ENCODE measurements at places on chromosomes 4 and X.

- DNase-seq, result no peak
Observed at GRCh38 chr4:3527914-3528876, 4.0 kb downstream of the LRPAP1 start.

DNA sequence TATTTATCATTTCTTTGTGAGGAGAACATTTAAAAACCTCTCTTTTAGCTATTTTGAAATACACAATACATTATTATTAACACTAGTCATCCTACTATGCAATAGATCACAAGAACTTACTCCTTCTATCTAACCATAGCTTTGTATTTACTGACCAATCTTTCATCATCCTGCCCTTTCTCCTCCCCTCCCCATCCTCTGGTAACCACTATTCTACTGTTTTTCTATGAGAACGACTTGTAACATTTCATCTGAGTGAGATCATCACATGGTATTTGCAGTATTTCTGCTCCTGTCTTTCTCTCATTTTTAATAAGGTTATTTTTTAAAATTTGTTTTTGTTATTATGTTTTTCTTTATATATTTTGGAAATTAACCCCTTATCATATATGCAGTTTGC is 331.8 kb downstream of the TEX13C start:
- no peak for DNase-seq

DNA sequence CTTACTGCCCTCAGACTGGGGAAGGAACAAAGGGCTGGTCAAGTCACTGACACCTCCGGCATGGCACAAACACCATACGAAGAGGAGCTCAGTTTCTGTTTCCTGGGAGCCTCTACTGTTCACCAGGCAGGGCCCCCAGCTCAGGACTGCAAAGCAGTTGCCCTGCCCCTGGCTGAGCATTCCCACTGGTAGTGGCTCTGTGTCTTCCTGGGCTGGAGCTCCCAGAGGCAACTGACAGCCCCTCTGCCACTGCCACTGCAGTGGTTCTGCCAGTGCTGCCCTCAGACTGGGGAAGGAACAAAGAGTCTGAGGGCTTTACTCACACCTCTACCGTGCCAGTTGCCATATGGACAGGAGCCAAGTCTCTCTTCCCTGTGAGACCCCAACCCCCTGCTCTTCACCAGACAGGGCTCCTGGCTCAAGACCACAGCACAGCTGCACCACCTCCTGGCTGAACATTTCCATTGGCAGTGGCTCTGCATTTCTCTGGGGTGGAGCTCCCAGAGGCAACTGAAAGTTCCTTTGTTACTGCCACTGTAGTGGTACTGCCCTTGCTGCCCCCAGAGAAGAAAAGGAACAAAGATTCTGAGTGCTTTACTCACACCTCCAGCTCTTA is 67.9 kb downstream of the SMARCA5 start:
- DNase-seq, result no peak

GRCh38 chrX:143934542-143934941 is 50.7 kb downstream of the UBE2NL start:
- no peak for DNase-seq

GRCh38 chr4:25489253-25489797 is 112.3 kb downstream of the ANAPC4 start:
- no peak for DNase-seq

GRCh38 chrX:111447298-111447697 is 35.3 kb upstream of the DCX start:
- no peak for DNase-seq

- no peak for DNase-seq
Observed at GRCh38 chr4:188109157-188109755, at the start of gene TRIML2. TSS of gene TRIML2 (minus strand) at chr4:188109603. CDS start at chr4:188105368, 4,235 bp downstream.

- no peak for DNase-seq
Observed at GRCh38 chr4:107736924-107737448, 17.0 kb upstream of the PAPSS1 start.

GRCh38 chr4:84412062-84412461 is 87.0 kb downstream of the NKX6-1 start:
- DNase-seq, result no peak

DNA sequence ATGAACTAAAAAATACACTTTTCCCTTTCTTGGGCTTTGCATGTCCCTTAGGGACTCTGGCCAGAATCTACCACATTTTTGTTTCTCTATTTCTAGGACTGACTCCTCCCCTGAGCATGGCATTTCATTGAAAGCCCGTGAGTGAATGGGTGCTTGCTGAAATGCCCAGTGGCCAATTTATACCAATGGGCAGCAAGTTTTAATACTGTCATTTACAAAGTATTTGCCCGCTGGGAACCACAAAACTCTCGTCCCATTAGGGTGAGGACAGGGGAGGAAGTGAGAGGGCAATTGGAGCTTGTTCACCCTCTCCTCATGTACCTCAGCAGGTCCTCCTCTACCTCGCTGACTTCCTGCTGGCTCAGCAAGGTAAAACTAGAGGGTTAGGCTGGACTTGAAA is 1.1 kb downstream of the SRPX2 start:
- no peak for DNase-seq

- DNase-seq, result no peak
Observed at GRCh38 chr4:49063670-49064069, 77.6 kb downstream of the CWH43 start.

- no peak for DNase-seq
Observed at GRCh38 chrX:129007631-129008030, 515.7 kb downstream of the SMARCA1 start.

DNA sequence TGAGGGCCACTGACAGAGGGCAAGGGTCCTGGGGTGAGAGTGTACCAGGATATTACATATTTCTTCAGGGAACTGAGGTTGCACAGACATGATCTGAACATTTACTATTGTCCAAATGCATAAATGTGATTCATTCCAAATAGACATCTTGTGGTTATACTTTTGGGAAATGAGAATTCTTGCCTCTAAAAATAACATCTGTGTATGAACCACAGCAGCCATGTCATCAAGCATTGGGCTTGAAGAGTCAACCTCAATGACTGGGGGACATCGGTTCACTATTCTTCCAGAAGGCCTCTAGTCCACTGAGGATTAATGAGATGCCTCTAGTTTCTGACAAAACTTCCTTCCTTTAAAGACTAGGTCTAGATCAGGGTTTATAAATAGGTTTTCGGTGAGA is 193.1 kb upstream of the GPC4 start:
- no peak for DNase-seq

DNA sequence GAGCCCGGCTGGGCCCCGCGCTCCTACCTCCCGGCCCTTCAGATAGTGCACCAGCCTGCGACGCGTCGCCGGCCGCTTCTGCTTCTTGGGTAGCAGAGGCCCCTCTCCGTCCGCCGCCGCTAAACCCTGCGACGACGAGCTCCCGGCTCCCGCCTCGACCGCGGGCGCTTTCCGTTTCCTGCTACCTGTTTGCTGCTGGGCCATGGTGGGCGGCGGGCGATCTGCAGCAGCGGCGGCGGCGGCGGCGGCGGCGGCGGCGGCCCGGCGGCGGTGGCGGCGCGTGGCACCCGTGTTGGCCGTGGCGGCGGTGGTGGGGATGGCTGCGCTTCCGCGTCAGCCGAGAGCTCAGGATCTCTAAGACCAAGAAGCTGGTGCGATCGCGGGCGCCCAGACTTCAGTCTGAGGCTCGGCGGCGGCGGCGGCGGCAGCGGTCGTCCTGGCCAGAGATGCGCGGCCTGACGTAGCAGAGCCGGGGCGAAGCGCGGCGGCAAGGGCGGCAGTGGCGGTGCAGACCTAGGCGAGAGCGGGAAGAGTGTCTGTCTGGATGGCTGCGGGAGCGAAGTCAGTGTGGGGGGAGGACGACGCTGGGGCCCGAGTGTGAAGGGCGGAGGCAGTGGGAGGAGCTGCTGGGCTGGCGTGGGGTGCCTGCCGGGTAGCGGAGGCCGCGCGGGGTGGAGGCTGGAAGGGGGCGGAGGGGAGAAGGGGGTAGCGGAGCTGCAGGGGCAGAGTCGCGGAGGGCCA is at the start of gene DCAF12L2:
DCAF12L2 (minus strand) TSS at position 569 of the 741 bp plus-strand sequence; CDS start at position 204, 365 bp downstream.
- no peak for DNase-seq

DNA sequence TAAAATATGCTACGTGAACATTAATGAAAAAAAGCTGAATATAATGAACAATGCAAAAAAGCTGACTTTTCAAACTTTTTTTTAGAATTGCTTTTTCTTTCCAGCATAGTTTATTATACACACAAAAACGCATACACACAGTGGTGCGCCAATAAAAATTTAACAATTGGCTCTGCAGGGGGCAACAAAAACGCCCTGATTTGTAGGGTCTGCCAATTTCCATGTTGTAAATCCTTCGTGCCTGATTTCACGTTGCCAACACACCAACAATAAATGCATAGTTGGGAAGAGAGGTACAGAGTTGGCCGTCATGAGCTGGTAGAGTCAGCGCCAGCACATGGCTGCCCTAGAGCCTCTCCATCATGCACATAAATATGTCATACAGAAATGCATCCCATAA is 333.1 kb downstream of the MAPK10 start:
- no peak for DNase-seq

DNA sequence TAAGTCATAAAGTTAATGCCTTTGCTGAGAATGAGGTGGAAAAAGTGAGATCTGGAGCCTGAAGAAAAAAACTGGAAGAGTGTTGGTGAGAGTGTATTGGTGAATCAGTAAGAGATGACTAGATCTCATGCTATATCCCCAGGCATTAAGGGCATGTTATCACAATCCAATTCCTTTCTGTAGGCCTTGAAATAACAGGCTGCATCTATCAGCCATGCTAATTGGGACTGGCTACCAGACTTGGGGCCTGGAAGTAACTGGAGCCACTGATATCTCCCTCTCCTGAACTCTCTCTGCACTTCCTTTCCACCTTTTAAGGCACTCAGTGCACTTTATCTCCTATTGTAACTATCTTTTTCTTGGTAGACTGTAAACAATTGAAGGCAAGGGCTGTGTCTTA is 88.8 kb upstream of the HPRT1 start:
- DNase-seq, result no peak

GRCh38 chr4:31674313-31674947 is 954.3 kb downstream of the PCDH7 start:
- no peak for DNase-seq

- DNase-seq, result no peak
Observed at GRCh38 chr4:184854673-184855072, 28.9 kb upstream of the ACSL1 start.

DNA sequence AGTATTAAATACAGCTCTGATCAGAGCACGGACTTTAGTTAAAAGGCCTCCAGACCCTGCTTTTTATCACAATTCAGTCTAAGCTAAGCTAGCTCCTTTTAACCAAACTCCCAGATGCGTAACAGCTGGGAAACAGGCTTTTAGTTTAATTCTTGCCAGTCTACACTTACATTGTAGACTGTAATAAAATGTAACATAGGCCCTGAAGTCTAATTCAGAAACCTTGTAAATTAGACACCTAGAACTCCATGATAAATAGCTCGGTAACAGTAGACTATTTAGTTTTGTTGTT is 20.1 kb downstream of the FBXO8 start:
- no peak for DNase-seq

- DNase-seq, result no peak
Observed at GRCh38 chrX:20517565-20517964, 250.9 kb upstream of the RPS6KA3 start.

DNA sequence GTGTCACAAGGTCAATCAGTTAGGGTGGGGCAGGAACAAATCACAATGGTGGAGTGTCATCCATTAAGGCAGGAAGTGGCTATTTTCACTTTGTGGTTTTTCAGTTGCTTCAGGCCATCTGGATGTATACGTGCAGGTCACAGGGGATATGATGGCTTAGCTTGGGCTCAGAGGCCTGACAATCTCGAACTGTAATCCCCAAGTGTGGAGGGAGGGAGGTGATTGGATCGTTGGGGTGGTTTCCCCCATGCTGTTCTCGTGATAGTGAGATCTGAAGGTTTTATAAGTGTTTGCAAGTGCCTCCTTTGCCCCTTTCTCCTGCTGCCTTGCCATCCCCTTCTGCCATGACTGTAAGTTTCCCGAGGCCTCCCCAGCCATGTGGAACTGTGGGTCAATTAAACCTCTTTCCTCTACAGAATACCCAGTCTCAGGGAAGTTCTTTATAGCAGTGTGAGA is 36.7 kb upstream of the STS start:
- no peak for DNase-seq

DNA sequence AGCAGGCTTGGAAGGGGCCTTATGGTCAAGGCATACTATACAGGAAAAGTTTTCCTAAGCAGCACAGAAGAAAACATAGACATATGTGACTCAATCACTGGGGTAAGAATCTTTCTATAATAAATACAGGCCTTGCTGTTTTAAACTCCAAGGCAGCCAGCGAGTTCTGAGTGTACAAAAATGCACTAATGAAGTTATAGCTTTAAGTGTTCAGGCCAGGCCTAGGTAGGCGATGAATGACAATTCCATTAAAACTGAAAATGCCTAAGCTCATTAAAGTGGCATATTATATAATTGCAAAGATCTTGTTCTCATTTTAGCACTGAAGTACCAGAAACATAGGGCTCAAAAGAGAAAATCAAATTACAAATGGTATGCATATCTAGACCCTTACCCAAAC is 716.4 kb upstream of the HS3ST1 start:
- no peak for DNase-seq

- DNase-seq, result no peak
Observed at GRCh38 chr4:98466868-98467599, 191.4 kb downstream of the TSPAN5 start.

GRCh38 chr4:106186201-106186600 is 129.8 kb downstream of the TBCK start:
- no peak for DNase-seq

DNA sequence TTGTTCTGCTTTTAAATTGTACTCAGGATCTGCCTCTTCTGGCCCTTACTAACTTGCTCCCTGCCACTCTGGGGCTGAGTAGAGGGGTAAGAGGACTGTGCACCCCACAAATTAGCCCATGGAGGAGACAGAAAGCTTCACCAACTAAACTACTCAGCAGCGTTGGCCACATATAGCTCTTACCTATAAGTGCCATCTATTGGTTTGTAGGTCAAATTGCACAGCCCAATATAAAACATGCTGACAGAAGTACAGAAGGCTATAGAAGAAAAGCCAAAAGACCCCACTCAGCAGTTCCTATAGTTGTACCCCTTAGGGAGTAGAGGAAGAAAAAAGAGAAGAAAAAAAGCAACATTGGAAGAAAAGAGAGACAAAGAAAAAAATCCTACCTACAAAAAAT is 341.2 kb upstream of the FMR1 start:
- DNase-seq, result no peak

DNA sequence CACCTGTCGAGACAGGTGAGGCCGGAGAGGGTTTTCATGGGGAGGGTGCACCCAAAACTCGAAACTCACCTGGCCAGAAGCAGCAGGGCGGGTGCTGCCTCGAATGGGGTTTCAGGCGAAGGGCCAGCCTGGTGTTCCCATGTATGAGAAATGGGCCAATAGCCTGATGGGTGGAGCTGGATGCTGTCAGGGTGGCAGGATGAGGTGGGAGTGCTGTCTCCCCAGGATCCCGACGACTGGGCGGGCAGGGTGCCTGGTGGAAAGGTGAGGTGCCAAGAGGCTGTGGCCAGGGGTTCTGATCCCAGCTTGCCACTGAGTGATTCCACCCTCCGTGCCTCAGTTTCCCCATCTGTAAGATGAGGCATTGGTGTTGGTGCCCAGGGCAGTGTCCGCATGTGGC is 16.8 kb upstream of the SH3TC1 start:
- DNase-seq, result no peak
